Stimulated activated CD8-positive, alpha-beta memory T cell treated with anti-CD3 and anti-CD28 coated beads, Interleukin-7, amount 100 ng/mL, for 4 hours (primary cell): ENCODE measurements at places on chromosomes 2 and 18.

GRCh38 chr2:69124343-69124742 is 111.4 kb downstream of the ANTXR1 start:
- no peak for DNase-seq

DNA sequence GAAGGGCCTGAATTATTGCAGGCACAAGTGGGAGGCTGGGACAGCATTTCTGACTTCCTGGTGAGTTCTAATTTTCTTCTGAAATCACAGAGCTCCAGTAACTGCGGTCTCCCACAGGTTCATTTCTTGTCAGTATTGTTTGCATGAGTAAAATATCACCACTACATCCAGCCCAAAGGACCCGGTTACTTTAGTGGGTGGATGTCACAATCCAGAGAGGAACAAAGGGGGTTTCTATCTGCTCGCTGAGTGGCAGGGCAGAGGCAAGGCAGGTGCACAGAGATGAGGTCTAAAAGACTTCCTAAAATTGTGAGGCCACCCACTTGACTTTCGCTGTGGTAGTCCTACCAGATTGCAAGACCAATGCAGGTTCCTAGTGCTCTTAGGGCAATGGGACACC is 800.4 kb upstream of the ID2 start:
- no peak for DNase-seq

DNA sequence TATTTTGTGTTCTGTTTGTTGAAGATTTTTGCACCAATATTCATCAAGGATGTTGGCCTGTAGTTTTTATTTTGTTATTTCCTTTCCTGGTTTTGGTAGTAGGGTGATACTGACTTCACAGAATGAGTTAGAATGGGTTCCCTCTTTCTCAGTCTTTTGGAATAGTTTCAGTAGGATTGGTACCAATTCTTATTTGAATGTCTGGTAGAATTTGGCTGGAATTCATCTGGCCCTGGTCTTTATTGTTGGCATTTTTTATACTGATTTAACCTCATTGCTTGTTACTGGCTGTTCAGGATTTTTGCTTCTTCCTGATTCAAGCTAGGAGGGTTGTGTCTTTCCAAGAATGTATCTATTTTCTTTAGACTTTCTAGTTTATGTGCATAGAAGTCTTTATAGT is 263.7 kb downstream of the SOX11 start:
- DNase-seq = no peak

- no peak for DNase-seq
Observed at GRCh38 chr2:43486603-43487002, 109.2 kb downstream of the THADA start.

DNA sequence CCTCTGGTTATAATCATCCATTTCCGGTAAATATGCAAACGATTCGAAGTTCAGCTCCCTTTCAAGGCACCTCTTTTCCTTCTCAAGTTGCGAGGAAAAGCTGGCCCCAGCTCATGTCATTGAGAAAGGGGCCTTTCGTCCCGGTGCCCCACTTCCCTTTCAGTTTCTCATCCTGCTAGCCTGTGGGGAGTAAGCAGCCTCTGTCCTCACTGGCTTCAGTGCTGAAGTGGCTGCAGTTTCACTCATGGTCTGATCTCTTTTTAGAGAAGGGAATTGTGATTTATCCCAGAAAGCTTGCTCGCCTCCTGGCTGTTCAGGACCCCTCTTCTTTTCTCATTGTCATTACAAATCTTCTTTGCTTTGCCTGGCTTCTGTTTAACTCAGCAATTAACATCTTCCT is 207.5 kb downstream of the NR4A2 start:
- DNase-seq = no peak

DNA sequence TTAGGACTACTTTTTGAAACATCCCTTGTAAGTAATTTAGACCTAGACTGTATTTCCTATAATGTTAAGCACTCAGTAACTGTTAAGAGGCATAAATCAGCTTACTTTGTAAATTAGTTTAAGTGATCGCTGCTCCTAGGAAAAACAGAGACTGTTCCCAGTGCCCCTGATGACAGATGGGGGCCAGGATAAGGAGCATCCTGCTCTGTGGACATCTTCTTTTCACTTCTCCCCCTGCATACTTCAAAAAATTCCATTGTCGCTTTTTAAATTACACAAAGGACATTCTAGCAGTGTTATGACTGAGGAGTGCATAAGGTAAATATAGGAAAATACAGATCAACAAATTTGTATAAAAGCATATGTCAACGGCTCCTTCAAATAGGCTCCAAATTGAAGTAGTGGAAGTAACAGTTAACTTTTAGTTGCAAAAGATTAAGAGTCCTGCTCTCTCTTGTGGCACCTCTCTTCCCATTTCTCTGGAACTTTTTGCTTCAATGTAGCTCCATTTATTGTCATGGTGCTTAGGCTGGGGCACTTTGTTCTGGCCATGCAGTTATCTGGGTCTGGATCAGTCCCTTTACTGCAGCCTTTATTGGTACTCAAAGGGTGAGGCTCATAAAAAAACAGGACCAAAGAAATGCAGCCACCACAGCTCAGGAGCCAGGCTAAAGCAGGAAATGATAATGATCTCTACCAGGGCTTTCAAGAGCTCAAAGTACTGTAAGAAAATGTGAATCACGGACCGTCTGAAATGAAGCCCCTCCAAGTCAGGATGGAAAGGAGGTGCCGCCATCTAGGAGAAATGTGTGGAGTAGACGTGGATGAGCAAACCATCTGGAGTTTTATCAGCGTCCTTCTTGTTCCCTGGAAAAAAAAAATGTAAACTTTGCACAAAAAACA is 162.1 kb upstream of the ZNF516 start:
- DNase-seq = no peak

- DNase-seq = no peak
Observed at GRCh38 chr18:38074298-38074876, 508.8 kb upstream of the CELF4 start.

- no peak for DNase-seq
Observed at GRCh38 chr2:227052879-227053278, 111.1 kb downstream of the COL4A4 start.

DNA sequence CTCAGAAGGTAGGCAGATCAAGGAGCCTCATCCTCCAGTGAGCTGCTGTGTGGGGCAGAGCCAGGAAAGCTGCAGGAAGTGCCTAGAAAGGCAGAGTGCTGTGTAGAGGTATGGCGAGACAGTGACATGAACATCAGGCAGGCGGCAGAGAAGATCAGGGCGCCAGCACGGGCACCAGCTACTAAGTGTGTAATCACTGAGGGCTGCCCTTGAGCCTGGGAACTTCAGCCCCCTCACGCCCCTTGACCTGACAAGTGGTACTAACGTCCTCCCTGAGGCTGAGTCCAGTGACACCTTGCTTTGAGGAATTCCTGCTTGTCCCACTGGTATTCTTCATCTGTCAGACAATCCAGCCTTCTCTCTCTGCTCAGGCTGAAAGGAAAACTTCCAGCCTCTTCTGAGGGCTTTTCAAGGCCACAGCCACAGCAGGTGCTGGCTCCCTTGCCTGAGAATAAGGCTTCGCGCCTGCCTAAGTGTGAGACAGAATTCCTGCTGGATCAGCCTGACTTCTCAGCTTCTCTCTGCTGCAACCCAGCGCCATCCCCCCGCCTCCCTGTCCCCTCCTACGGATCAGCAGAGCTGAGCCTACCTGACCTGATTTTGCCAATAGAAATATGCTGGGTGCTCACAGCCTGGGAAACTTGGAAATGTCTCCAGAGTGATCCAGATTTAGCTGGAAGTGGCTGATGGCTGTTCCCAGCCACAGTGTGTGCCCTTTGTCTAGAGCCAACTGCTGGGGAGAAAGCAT is 148.0 kb downstream of the SMAD7 start:
- DNase-seq = no peak

GRCh38 chr2:240383099-240383758 is 52.2 kb upstream of the GPC1 start:
- DNase-seq = no peak

- no peak for DNase-seq
Observed at GRCh38 chr2:9586465-9586864, 30.8 kb upstream of the ADAM17 start.

DNA sequence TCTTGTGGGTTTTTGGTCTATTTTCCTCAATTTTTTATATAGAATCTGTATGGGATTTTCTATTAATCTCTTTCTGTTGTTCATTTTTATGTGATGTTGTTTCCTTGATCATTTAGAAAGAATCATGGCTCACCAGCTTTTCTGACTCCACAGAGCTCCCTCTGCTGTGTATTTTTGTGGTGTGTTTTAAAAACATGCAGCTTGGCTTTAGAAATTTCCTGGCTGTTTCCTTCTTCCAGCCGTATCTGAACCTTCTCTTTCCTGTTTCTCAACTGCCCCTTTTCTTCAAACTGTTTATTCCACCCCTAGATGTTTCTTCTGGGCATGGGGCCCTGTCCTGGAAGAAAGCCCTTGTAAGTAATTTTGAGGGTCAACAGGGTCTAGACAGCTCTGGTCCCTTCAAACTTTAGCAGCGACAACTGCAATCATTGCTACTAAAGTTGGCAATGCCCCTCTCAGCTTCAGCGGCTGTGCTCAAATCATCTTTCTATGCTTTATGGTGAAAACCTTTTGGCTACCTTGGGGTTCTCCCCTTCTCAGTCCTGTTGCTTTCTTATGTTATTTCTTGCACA is 17.6 kb upstream of the COPS8 start:
- DNase-seq = no peak

DNA sequence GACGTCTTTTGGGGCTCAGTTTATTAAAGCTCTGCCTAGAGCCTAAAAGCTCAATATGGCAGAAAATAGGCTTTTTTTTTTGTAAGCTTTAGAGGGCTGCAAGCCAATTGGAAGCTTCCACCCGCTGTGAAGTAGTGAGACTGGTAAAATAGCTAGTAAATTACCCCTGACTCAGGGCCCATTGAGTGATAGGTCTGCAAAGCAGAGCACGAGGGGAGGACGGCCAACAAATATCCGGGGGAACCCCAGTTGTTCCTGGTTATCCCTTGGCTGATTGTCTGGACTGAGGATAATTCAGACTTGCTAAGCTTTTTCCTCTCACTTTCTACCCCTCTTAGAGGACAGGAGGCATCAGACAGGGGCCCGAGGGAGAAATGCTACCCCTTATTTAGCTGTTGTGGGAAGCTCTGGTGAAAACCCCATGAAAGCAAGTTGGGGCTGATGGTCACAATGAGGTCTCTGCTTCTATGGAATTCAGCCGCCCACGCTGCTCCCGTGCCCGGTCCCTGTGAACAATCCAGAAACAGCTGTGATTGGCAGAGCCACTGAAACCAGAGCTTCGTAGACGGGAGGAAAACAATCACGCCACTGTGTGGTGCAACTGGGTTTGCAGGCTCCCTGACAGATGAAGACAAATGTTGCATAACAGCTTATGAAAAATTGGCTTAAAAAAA is 141.9 kb upstream of the LGALSL start:
- no peak for DNase-seq

- no peak for DNase-seq
Observed at GRCh38 chr18:52541056-52541455, 201.1 kb downstream of the DCC start.

GRCh38 chr18:54382076-54382475 is 24.4 kb downstream of the C18orf54 start:
- no peak for DNase-seq

- DNase-seq = no peak
Observed at GRCh38 chr2:198390670-198391069, 586.3 kb downstream of the PLCL1 start.

GRCh38 chr2:101152272-101153076 is 1.3 kb upstream of the TBC1D8 start:
- DNase-seq = no peak
